ENCODE measurements at places on chromosomes 7 and 10.

GRCh38 chr7:12777257-12777656 lies 89.8 kb downstream of the ARL4A start:
- DNase-seq, result no peak

DNA sequence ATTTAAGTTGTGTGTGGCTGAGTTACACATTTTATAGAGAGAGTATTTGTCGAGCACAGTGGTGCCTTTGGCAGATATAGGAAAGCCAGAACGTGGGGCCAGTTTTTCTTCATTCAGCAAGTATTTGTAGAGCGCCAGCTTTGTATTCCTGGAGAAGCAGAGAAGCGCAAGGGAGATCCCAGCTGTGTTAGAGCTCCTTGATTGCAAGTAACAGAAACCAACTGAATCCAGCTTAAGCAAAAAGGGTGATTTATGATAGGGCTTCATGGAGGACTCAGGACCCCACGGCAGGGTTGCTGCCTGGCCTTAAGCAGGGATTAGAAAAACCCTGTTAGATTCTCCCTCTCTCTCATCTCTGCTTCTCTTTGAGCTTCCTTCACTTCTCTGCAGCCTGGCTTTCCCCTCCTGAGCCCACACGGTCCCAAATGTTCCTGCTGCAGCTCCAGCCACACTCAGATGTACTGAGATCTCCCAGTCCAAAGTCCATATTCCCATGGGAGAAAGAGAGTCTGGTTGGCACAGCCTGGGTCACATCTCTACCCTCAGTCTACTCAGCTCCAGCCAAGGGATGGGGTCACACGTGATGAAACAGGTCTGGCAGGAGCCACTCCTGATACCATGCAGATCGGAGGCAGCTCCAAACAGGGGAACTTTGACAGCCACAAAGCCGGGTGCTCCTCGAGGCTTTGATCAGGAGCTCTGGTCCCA lies 16.7 kb downstream of the UBTD1 start:
- DNase-seq, result no peak

DNA sequence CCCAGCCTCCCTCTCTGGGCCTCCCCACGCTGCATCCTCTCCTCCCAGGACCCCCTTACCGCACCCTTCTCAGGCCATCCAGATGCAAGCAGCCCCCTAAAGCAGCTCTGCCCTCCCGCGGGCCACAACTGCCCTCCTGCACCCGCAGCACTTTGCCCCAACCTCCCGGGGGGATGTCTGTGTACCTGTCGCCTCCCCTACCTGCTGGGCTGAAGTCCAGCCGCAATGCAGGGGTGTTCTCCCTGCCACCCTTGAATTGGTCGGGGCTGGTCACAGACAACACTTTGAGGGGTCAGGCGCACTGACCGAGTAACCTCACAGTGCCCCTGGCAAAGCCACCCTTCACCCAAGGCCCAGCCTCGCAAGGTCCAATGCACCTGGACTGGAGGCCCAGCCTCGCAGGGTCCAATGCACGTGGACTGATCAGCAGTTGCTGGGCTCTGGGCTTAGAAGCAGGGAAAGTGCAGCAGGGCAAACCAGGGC lies 8.3 kb upstream of the CALML5 start:
- DNase-seq, result no peak

GRCh38 chr7:91344911-91345310 lies 80.7 kb downstream of the FZD1 start:
- DNase-seq, result no peak

GRCh38 chr7:2608921-2609411 lies 22.8 kb upstream of the TTYH3 start:
- DNase-seq, result peak; percentile 67

GRCh38 chr10:11678074-11678793 lies 63.9 kb upstream of the ECHDC3 start:
- DNase-seq, result peak; percentile 88

DNA sequence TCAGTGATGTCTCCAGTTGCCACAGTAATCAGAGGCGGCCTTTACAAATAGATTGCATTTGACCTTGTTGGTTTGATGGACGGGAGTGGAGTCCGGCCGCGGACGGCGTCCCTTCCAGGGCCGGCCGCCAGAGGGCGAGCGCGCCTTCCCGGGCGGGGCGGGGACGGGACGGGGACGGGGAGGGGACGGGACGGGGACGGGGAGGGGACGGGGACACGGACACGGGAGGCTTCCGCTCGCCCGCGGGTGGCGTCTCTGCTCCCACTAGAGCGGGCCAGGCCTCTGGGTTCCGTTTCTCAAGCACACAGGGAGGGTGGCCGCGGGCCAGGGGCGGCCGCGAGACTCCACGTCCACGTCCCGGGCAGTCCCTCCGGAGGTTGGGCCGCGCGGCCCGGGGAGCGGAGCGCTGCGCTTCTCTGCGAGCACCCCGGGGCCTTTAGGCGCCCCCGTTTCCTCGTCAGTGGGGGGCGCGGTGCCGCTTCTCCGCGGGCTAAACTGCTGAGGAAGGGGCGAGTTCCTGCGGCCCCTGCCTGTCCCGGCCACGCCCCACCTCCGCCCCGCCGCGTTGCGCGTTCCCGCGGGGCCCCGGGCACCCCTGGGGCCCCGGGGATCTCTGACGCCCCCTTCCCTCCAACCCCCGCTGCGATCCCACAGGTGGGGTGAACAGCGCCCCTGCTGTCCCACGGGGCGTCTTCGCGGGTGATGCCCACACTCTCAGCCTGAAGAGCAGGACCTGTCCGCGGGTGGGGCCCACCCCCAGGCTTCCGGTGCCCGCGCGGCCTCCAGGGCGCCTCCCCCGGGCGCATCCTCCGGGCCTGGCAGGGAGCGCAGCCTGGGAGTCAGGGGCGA lies 84.2 kb upstream of the MKI67 start:
- DNase-seq, result peak; percentile 82

DNA sequence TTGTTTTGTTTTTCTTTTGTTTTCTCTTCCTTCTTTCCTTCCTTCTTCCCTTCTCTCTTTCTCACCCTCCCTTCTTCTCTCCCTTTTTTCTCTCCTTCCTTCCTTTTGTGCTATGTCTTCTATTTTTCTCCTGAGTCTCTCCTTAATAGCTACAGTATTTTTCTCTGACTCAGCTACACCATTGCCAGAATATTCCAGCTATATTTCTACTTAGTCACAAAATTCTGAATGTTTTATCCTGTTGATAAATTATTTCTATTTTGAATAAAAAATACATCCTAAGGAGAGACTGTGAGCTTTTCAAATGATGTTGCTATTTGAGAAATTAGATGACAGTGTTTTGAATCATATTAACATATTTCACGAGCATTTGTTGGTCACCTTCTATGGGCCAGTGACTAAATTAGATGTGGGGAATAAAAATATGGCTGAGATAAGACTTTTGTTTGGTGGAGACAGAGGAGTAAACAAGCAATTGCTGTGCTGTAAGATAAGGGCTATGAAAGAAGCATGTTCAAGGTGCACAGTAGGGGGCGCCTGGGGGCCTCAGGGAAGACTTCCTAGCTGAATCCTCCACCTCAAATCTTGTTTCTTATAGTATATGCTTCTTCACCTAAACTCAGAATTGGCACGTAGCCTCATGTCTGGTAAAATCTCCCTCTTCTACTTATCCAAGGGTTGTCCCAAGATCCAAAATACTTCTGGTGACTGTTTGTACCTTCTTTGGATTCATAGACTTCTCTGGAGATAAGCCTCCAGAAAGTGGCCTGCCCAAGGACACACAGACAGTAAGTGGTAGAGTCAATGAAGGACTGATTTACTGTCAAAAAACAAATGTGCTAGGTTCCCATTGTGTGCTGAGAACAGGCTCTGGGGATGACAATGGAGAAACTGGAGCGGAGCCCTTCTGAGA lies 115.5 kb upstream of the CREB5 start:
- DNase-seq, result no peak

DNA sequence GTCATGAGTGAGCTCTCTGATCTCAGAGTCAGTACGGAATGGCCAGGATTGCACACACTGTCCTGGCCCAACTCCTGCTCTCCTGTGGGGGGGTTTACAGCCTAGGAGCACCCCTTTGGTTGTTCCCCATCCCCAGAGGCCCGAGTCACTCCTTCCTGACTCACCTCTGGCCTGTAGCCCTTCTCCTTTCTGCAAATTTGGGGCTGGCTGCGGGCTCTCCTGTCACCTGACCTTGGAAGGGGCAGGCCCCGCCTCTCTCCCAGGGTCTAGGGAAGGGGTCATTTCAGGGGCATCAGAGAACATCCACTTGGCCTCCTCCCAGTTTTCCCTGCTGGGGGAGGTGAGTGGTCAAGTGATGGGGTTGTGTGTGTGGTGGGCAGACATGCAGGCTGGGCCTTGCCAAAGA lies 1.7 kb downstream of the NYAP1 start:
- DNase-seq, result no peak

DNA sequence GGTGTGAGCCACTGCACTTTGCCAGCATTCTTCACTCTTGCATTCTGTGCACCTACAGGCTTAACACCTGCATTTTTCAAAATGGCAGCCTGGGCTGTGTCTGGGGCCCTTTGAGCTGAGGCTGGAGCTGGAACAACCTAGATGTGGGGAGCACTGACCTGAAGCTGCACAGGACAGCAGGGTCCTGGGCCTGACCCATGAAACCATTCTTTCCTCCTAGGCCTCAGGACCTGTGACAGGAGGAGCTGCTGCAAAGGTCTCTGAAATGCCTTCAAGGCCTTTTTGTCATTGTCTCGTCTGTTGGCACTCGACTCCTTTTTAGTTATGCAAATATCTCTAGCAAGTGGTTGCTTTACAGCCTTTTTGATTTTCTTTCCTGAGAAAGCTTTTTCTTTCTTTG lies 82.3 kb downstream of the INPP5A start:
- no peak for DNase-seq

DNA sequence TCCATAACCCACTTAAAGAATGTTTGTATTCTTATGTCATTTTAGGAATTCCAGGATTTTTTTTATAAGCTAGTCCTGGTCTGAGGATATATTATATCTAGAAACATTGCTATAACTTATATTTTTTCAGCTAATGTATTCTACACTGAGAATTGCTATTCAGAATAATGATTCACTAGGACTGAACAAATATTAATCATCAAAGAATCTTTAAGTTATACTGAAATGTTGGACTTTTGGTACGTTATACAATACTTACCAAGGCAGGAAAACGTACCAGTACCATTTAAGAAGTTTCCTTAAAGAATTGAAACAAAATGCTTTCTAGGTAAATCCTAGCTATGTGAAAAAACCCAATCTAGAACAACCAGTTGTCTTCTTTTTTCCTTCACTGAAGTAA lies 18.4 kb downstream of the PTTG1IP2 start:
- no peak for DNase-seq

- DNase-seq, result no peak
These were observed 170.4 kb downstream of the BMPER start for GRCh38 chr7:34075523-34076370.

DNA sequence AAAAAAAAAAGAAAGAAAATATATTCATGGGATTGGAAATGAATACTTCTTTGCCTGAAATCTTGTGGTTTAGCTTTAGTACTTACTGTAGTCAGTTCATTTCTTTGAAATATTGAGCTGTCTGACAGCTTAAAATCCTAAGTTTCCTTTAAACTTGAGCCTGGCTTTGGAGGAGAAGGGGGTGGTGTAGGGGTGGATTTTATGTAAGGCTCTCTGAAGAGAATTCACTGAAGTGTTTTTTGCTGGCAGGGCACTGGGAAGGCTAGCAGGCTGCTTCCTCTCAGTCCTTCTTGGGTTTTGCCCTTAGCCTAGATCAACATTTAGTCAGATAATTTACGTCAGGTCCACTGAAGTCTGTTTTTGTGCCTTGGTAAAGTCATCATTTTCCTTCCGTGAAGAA lies 516.5 kb downstream of the AUTS2 start:
- DNase-seq, result no peak

DNA sequence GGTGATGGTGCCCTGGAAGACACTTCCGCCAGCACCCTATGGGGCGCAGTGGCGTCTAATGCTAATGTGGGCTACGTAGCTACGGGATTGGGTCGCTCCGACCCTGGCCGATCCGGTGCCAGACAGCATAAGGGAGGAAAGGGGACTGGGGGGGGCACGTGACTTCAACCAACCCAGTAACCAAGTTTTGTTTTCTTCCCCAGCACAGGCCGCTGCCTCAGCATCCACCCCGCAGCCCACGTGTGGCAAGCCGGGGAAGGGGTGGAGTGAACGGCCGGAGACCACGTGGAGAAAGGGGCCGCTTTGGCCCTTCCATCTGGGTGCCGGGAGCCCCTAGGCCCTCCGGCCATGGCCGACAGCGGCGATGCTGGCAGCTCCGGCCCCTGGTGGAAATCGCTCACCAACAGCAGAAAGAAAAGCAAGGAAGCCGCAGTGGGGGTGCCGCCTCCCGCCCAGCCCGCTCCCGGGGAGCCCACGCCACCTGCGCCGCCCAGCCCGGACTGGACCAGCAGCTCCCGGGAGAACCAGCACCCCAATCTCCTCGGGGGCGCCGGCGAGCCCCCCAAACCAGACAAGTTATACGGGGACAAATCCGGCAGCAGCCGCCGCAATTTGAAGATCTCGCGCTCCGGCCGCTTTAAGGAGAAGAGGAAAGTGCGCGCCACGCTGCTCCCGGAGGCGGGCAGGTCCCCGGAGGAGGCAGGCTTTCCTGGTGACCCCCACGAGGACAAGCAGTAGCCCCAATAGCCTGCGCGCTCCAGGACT lies 2.5 kb downstream of the PRR15 start:
- no peak for DNase-seq

GRCh38 chr7:17205910-17206309 lies 92.5 kb upstream of the AHR start:
- no peak for DNase-seq

- DNase-seq, result no peak
These were observed 9.5 kb upstream of the TSGA13 start for GRCh38 chr7:130695840-130696239.

- DNase-seq, result no peak
These were observed 26.8 kb downstream of the BET1 start for GRCh38 chr7:93977211-93977950.

DNA sequence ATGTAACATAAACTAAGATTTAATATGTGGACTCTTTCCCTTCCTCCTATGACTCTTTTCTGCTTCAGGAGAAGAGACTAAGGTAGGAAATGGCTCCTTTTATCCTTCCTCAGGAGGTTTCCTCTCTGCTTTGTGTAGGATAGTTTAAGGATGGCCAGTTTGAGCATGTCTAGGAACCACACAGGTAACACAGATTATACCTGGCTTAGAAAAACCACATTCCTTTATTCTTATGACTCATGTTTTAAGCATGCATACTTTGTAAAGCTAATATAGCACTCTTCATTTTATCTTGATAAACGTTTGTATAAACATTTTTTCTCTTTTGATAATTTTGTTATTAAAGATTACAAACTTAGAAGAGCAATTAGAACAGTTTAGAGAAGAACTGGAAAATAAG lies 57.8 kb downstream of the CYP51A1 start:
- DNase-seq, result no peak

DNA sequence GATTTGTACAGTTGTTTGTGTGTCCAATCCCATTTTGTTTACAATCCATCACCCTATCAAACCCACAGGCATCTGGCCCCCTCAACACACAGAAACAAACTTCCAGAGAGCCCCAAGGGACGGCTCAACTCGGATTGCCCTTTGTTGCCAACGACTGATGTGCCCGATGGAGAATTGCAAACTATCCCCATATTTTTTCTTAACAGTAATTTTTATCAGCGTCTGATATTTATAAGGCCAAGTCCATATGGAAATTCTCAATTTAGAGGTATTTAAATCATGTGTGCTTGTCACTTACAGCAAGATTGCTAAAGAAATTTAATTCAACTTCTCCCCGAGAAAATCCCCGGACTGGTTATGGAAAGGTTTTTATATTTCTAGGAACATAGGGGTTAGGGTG lies 113.9 kb upstream of the NPS start:
- no peak for DNase-seq
